ENCODE measurements at places on chromosomes 3 and 15. TPM values are rescaled to one million over a fixed set of nuclear protein-coding genes. Genes with fewer than 3 reads are reported as not detected.

The SLITRK3 gene
- not detected for total RNA-seq

The DUOXA2 gene
- not detected for total RNA-seq

The CHL1 gene
- total RNA-seq = not detected

The ROPN1B gene
- 0.26 TPM for total RNA-seq

The EXOSC7 gene
- 38.4 TPM for total RNA-seq
